Renal pelvis (tissue), 12 donors: ENCODE measurements at places on chromosomes 5 and 9.

- DNase-seq = peak; percentile 39
Observed at GRCh38 chr5:4295663-4296339, 700.2 kb downstream of the IRX1 start.

GRCh38 chr5:1294206-1294834, 548 bp downstream of the TERT start:
- no peak for DNase-seq

GRCh38 chr9:19879062-19879461, 90.2 kb upstream of the SLC24A2 start:
- DNase-seq = no peak

- DNase-seq = no peak
Observed at GRCh38 chr9:107976767-107977166, 487.2 kb upstream of the KLF4 start.

DNA sequence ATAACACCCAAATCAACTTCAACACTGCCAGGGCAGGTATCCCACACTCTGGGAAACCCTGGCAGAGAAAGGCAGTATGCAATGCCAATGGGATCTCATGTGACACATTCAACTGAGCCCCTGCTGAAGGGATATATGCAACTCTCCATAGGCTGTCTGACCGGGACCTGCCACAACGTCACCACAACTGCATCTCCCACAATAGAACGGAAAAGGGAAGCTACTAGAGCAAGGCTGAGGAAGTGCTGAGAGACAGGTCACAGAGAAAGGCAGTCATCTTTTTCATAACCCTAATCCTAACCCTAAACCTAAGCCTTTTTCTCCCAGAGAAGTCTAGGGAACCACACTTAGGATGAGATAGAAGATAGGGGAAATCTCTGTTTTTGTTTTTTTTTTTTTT, 345.9 kb upstream of the CD180 start:
- DNase-seq = no peak

DNA sequence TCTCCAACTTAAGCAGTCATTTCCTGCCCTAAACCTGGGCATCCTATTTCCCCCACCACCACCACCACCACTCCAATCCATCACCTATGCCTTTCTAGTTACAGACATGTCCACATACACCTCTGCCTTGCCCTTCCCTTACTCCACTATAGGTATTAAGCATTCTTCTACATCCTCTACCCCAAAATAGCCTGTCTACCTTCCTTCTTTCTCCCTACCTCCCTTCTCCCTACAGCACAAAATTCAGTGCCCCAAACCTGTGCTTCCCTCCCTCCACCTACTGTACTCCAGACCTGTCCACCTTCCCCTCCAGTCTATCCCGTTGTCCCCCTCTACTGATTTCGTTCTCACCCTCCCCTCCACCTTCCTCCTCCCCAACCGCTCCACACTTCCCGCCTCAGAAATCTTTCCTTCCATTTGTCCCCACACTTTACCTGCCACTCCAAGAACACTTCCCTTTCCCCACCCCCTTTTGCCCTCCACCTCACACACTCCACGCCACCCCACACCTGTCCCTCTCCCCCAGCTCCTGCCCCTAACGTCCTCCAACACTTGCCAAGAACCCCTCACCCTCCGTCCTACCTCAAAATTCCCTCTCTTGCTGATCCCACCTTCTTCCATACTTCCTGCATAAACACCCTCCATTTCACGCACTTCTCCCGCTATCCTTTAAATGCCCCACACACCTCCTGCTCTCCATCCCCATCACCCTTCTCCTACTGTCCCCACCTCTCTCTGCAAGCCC, 1.6 kb downstream of the STRBP start:
- DNase-seq = no peak

DNA sequence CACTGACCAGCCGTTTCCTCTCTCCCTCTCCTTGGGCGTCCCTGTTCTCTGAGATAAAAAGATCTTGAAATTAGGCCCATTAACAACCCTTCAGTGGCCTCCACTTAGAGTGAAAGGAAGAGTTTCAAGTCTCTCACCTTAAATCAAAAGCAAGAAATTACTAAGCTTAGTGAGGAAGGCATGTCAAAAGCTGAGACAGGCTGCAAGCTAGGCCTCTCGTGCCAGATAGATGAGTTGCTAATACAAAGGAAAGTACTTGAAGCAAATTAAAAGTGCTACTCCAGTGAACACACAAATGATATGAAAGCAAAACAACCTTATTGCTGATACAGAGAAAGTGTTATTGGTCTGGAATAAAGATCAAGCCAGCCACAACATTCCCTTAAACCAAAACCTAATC, 331.3 kb upstream of the SEMA6A start:
- DNase-seq = no peak

DNA sequence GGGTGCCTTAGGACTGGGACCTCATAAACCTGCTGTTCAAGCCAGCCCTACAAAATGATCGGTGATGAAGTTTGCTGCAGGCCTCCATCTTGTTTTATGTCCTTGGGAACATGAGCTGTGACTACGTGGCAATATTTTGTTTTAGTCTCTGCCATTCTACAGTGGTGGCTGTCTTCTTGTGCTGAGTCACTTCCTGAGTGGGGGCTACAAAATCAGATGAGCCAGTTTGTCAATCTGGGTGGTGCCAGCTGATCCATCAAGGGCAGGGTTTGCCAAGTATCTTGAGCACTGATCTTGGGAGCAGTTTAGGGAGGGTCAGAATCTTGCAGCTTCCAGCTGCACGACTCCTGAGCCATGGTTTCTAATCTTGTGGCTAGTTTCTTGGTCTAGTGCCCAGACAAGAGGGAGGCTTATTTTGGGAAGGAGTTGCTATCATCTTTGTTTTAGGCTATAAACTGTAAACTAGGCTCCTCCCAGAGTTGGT, 94.7 kb downstream of the YTHDC2 start:
- DNase-seq = no peak

DNA sequence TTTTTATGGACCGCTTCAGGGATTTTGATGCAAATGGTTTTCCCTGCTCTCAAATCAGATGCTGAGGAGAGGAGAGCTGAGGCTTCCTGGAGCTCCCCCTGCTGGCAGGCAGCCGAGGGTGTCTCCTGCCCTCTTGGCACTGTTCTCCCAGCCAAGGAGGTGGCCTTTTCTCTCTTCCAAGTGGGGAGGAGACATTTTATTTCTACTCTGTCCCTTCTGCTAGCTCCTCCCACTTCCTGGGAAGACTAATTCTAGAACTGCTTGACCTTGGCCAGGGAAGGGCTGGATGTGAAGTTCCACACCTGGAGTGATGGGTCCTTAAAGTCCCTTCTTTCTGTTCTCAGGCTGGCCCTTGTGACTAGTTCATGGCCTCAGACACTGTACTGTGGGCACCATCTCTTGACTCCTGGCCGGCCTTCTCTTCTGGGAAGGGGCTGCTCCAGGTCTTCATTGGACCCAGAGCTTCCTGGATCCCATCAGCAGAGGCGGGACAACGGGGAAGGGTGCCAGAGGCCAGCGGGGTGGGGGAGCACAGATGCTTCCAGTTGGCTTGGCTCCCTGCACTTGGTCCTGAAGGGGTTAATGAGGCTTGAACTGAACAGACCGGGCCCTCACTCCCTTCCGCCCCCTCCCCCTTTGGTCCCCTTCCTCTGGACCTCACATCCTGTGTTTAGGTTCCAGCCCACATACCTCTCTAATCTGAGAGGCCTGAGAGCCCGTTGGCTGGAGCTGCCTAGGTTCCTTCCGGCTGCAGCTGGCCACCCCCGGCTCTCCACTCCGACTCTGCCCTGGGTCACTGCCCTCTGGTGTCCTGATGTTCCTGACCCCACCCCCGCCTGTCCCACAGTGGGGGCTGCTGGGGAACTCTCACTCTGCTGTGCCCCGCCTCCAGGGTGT, 32.1 kb downstream of the PTPA start:
- DNase-seq = peak; percentile 95

DNA sequence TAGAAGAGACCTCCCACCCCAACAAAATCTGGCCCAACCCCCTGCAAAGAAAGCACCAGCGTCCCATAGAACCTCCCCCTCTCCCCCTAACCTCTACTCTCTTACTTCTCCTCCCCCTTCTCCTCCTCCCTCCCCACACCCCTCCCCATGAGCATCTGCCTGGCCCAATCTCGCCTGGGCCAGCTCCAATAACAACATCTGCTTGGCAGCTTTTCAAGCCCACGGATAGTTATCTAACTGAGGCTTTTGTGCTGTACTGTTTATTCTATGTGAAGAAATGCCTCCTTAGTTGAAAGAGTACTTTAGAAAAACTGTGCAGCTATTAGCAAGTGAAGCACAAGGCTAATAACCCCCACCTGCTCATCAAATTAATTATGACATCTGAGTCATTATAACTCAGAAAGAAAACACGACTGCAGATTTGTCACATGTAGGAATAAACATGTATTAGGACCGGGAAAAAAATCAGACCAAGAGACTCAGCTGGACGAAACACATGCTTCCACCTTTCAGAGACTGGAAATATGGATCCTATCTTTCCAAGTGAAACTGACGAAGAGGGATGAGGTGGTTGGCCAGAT, 42.8 kb downstream of the NFIB start:
- DNase-seq = peak; percentile 69

GRCh38 chr9:27645161-27645840, 72.0 kb upstream of the C9orf72 start:
- no peak for DNase-seq

- DNase-seq = peak; percentile 40
Observed at GRCh38 chr5:91419571-91420537, 36.7 kb upstream of the ARRDC3 start.

- DNase-seq = no peak
Observed at GRCh38 chr5:153782589-153783361, 255.9 kb downstream of the FAM114A2 start.

DNA sequence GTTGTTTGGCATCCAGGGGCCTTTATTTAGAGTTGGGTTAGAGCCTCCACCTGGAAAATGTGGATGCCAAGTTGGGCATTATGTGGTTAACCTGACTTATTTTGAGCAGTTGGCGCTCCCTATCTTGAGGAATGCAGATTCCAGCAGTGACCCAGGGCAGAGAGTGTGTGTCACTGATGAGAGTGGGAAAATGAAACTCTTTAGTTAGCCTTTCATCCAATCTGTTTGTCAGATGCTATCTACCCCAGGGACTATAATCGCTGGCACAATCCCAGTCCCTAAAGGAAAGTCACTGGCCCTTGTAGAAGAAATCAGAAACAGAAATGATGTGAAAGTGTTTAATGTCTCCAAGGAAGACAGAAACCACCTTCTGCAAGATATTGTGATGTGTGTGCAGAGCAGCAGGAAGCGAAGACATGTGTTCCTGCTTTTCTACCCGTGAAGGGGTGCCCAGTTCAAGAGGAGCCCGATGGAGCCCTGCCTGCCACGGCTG, 10.2 kb upstream of the STING1 start:
- DNase-seq = no peak

DNA sequence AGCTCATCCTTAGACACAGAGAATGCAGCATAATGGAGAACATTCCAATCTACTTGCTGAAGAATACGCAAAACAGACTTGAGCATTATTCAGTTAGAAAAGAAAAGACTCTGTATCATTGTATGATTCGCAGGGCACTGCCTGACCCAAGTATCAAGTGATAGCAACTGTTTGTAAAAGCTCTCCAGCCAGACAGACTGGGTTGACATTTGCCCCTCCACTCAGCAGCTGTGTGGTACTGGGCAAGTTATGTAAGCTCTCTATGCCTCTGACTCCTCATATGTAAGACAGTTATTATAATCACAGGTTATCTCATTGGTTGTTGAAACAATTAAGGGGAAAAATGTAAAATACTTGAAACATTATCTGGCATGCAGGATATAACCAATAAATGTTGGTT, 505.0 kb downstream of the ELAVL2 start:
- no peak for DNase-seq

DNA sequence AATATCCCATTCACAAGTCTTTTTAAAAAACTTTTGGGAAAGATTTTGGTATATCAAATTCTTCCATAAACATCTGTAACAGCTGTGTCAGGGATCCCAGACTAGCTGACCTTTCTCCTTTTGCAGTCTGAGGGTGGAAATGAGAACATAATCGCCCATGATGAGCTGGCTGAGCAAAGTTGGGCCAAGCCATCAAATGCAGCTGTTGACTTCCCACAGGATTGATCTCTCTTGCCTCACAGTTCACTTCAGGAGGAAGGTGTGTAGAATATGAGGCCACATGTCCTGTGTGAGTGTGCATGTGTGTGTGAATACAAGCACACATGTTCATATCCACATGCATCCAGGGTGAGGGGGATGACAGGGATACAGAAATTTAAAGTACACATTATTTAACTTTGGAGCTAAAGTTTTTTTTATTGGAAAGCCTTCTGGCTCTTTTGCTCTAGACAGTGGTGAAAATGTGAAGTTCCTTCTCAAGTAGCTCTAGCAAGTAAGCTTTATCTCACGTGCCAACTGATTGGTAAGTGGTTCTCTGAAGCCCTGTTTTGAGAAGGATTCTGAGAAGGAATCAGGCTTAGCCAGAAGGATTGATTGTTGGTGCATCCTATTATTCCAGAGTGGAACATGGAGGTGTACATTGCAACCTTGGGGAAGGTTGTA, 468.8 kb upstream of the DMAC1 start:
- DNase-seq = no peak

- no peak for DNase-seq
Observed at GRCh38 chr5:98791001-98791519, 17.6 kb downstream of the RGMB start.

- DNase-seq = peak; percentile 45
Observed at GRCh38 chr5:147743678-147744374, 38.7 kb downstream of the JAKMIP2 start.

- no peak for DNase-seq
Observed at GRCh38 chr9:87714819-87715218, 11.1 kb upstream of the CTSL start.

DNA sequence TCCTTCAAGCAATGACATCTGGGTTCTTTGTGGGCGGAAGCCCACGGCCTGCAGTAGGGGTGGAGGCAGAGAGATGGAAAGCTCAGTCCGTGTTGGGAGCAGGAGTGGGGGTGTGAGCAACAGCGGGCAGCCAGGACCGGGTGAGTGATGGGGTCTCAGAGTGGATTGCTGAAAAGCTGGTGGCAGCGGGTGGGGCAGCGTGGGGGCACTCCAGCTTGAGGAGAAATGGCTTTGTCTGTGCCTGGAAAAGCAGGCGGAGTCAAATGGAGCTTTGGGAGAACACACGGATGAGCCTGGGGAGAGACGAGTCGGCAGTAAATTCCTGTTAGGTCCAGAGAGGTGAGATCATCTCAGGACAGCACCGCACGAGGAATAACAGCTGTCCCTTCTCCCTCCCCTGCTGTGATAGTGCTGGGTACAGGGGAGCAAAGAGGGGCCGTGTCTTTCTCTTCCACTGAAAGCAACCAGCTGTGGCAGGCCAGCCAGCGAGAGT, 42.1 kb downstream of the CACNA1B start:
- peak; percentile 12 for DNase-seq

- DNase-seq = peak; percentile 80
Observed at GRCh38 chr9:93450945-93451815, at the start of gene FAM120A. TSS of gene FAM120A (plus strand) at chr9:93451685. CDS start at chr9:93451916, 231 bp downstream.
